ENCODE measurements at places on chromosomes 1 and 21.

- DNase-seq = peak; percentile 49
These were observed 1.2 kb downstream of the ATP2B4 start for GRCh38 chr1:203627851-203628200.

DNA sequence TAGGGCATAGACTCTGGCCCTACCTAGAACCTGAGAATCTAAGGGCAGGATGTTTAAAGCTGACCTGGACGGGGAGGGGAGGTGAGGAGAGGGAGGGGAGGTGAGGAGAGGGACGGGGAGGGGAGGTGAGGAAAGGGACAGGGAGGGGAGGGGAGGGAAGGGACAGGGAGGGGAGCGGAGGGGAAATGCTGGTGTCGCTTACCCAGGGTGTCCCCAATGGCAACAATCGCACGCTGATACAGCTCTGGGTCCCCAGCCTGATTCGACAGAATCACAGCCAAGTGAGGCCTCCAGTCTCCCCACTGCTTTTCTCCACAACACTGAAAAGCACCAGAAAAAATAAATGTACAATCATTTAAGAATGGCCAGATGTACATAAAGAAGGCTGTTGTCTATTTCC is 22.2 kb downstream of the SEC16B start:
- DNase-seq = no peak

DNA sequence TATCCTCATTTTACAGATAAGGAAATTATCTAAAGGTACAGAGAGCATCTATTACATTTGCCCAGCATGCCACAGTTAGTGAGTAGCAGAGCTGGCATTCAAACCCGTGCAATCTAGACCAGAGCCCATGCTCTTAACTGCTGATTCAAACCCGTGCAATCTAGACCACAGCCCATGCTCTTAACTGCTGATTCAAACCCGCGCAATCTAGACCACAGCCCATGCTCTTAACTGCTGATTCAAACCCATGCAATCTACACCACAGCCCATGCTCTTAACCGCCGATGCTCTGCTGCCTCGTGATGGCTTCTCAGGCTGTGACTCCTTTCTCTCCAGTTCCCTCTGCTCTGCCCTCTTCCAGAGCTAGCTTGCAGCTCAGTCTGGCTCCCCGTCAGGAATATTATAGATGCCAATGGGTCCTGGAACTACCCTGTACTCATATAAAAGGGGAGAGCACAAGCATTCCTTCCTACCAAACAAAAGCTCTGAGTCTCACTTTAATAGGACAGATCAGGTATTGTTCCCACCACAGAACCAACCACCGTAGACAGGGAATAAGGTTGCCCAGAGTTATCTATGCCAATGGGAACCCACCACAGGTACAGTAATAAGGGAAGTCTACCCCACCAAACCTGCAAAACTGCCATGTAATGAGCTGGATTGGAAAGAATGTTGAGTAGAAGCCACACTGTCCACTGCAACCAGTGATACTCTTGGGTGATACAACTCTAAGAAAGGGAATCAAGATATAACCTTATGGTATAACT is 78.4 kb downstream of the SMYD3 start:
- DNase-seq = peak; percentile 99

GRCh38 chr1:192284927-192285326 is 31.9 kb upstream of the RGS21 start:
- DNase-seq = no peak

DNA sequence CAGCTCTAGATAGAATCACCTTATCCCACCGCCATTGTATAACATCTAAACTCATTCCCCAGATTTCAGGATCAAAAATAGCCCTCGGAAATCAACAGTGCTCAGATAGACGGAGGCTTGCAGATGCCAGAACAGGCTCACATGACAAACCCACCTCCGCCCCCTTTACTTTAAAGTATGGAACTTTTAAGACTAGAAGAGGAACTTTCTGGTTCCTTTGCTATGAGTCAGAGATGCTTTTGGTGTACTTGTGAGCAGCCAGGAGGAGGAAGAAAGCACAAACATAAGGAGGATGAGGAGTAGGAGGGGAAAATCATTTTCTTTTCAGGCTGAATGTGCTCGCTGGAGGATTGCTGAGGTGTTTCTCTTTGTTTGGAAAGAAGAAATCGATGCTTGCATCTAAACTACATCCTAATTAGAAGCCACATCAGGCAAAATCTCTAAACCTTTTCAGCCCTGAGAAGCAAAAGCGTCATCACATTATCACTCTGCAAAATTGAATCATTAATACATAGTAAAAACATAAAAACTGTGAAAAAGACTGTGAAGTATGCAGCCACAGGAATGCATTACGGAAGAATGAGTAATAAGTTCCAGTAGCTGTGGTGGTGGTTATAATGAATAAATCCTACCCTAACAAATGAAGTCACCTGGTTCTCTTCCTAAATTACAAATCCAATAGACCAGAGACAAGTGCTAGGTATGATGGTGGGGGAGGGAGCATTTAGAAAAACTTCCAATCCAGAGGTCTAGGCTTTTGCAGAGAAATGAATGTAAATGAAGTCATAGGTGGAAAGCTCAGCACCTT is 251.3 kb downstream of the KCNH1 start:
- DNase-seq = peak; percentile 84

DNA sequence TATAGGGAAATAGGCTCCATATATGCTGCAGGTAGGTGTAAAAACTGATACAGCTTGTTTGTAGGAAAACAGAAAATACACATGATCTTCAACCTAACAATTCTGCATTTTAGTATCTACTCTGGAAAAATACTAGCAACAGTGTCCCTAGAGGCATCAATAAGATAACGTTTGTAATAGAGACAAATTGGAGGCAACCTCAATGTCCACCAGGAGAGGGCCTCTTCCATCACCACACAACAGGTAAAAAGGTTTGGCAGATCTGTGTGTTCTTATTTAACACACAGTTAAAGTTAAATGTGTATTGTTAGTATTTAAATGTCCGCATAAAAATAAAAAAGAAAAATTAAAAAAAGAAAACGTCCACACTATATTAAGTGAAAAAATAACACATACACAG is 5.4 kb downstream of the EIF2D start:
- DNase-seq = no peak

- DNase-seq = no peak
These were observed 136.2 kb upstream of the TIAM1 start for GRCh38 chr21:31480228-31480627.

DNA sequence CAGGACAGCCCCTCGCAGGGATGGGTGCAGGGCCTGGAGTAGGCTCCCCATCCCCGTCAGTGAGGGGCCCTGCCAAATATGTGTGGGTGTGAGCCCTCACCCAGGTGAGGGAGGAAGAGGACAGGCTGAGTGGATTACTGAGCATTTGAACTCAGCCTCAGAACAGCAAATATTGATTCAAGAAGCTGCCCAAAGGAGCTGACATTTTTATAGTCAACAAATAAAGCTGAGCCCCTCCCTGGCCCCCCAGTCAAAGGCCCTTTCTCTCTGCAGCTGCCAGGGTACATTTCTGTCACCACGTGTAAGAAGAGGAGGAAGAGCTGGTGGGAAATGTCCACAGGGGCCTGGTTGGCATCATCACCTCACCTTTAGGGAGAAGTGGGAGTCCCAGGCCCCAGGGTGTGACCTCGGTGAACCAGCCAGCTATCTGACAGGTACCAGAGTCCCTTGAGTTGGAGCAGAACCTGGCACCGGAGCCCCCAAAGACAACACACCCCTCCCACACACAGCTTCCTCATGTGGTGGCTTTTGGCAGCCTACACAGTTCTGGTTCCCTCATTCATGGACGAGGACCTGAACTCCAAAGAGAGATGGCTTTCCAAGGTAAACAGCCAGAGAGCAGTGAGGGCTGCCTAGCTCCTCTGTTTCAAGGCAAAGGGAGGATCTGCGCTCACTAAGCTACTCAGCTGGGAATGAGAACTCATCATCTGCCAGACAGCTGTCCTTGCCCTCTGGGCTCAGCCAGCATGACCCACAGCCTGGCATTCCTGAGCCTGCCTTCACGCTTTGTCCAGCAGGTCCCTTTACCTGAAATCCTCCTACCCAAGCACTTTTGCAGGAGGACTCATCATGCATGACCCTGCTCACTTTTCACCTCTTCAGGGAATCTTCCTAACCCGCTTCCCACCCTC is 43.0 kb upstream of the TENT5C start:
- DNase-seq = no peak

- no peak for DNase-seq
These were observed 124.6 kb upstream of the CAMK1G start for GRCh38 chr1:209458921-209459320.

- DNase-seq = no peak
These were observed 673.7 kb upstream of the BRINP3 start for GRCh38 chr1:191151321-191151807.

- peak; percentile 42 for DNase-seq
These were observed 29.4 kb downstream of the PTGFR start for GRCh38 chr1:78520216-78520615.

DNA sequence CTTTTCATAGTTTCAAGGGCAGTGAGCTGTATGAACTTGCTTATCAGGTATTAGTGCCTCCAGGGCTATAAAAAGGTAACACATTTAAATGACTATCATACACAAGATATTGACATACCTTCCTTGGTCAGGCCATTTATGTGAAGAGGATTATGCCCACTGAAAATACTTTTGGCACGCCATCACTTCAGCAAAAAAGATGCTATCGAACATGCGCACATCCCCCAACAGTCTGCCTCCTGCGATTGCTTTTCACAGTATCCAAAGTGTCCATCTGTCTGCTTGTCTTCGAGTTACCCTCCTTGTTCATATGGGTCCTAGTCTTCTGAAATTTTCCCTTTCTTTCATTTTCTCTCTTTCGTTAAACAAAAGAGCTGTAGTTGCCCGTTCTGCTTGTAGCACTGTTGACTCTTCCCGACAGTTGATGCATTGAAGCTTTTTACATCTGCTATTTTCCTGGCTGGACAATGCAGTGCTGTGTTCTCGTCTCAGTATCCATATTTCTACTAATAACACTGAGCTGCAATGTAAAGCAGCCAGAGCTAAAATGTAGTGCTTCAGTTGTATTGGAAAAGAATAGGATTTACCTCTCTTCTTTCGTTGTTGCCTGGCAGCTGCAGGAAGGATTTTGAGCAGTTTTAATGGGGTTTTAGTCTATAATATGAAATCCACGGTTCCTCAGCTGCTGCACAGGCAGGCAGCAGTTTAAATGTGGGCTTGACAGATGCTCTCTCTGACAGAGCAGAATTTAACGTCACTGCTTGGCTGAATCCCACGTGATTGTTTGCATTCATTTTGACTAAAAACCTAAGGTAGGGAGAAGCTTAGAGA is at the start of gene B3GALT2:
TSS of gene B3GALT2 (minus strand) at position 713 of the 831 bp plus-strand sequence. CDS start 5,051 bp downstream, outside the sequence.
- peak; percentile 50 for DNase-seq

DNA sequence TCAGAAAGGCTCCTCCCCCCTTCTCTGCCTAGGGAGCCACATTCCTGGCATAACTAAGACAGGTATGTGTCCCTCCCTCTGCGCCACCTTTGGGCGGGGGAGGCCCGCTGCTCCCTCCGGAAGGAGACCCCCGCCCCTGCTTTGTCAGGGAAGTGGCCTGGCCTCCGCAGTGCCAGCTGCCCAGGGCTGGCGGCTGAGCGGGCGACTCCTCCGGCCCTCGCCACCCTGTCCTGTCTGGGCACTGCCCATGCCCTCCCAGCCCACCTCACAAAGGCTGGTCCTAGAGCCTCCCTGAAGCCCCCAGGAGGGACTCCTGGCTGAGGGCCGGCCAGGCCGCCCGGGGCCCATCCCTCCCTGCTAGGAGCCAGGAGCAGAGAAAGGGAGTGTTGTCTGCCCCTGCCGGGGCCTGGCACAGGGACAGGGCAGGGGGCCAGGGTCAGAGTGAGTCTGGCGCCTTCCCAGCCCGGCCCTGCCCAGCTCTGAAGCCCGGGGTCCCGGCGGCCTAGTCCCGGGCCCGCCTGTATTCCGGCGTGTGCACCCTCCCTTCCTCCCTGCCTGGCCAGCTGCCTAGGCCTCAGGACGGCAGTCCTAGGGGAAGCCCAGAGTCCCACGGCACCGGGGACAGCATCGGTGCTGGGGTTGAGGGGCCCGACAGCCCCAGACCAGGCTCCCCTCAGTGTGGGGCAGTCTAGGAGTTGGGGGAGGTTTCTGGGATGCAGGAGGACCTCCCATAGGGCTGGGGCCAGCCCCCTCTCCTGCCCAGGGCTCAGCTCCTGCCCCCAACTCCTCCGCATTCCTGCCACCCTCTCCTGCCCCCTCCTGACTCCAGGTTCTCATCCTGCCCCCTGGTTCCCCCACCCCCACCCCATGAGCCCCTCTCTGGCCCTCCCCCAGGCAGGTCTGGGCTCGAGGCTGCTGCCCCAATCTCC is 5.1 kb downstream of the AGRN start:
- DNase-seq = peak; percentile 55

GRCh38 chr1:9070486-9070885 is 1.1 kb upstream of the SLC2A5 start:
- DNase-seq = no peak

- no peak for DNase-seq
These were observed 134.3 kb upstream of the ZBTB40 start for GRCh38 chr1:22317231-22317919.

DNA sequence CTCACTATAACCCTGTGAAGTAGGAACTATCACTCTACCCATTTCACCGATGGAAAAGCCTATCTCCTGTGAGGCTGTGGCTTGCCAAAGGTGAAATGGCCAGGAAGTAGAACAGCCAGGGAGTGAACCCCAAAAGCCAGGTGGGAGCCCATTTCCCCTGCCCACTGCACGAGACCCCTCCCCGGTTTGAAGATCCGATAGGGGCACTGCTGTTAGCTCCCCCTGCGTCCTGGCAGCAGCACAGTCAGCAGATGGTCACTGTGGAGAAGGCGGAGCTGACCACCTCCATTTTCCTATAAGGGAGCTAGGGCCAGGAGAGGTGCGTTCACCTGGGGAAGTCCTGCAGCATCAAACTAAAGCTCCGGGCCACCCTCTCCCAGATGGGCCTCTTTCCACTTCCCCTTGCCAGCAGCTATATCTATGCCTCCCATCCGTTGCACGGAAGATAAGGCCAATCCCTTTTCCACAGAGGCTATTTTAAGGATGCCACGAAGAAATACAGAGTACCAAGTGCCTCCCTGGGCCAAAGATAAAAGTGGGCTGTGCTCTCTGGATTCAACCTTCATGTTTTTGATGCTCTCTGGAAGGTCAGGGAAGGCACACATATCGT is 7.8 kb downstream of the ERG start:
- no peak for DNase-seq

DNA sequence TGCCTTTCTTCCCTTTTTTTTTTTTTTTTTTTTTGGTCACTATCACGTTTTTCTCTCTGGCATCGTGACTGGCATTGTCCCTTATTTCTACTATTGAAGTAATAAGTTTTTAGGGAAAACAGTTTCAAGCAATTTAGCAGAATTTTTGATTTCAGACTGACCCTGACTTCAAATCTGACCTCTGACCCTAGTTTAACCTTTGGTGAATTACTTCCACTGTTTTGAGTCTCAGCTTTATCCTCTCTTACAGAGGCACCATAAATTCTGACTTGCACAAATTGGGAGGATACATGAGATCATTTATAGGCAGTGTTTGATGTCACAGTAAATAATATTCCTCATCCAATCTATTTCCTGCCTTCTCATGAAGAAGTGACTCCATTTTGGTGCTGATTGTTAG is 187.0 kb downstream of the FASLG start:
- no peak for DNase-seq

DNA sequence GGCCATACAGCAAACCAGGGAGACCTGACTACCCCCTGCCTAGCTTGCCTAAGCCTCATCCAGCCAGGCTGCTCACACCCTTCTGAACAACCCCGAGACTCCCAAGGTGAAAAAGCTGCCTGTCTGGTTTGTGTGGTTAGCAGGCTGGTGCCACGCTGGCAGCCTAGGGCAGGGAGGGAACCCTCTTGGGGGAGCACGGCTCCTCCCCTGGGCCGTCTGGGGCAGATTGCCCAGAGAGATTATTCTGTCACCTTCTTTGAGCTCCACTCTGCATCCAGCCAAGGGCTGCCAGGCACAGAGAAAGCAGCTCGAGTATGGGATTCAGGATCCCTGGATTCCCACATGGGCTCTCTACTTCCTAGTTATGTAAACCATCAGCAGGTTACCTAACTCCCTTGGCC is 27.5 kb upstream of the TCEA3 start:
- peak; percentile 81 for DNase-seq
